ENCODE measurements at places on chromosomes 13 and 19. TPM values are rescaled to one million over a fixed set of nuclear protein-coding genes. Genes with fewer than 3 reads are reported as not detected.

DNA sequence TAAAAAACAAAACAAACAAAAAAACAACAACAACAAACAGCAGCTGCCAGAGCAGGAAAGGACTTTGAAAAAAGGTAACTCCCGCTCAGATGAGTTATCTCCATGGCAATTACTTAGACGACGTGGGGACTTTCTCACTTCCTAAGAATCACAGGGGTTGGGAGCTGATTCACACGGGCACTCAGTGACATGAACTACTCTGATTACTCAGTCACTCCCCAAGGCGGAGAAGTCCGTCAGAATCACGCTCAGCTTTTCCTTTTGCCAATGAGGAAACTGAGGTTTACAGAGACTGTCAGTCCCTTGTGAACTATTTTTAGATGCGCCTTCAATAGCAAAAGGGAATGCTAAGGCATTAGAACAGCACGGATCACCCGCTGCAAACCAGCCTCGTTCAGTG, 32.3 kb upstream of the MATK start:
- no peak overlapping the region for H3K4me3 ChIP-seq
- no peak overlapping the region for H3K27ac ChIP-seq
- DNase-seq: no peak
- H3K4me1 ChIP-seq: no peaks in the 10 kb centered on the region
- H3K36me3 ChIP-seq: no peaks in the 10 kb centered on the region
- H3K27me3 ChIP-seq: no peaks in the 10 kb centered on the region

DCUN1D2 gene
- 19.2 TPM for polyA plus RNA-seq

C1QTNF9B gene
- 0.49 TPM for polyA plus RNA-seq

CHERP gene
- polyA plus RNA-seq: 43.9 TPM
